ENCODE measurements at places on chromosomes 4 and X.

GRCh38 chrX:102835504-102836146, 101.4 kb upstream of the RAB40AL start:
- no peak for DNase-seq

GRCh38 chr4:99414401-99414800, 20.7 kb downstream of the ADH7 start:
- no peak for DNase-seq

GRCh38 chrX:151711154-151711553, 4.7 kb upstream of the FATE1 start:
- no peak for DNase-seq

GRCh38 chr4:184287697-184288255, 70.1 kb upstream of the ENPP6 start:
- DNase-seq: no peak

DNA sequence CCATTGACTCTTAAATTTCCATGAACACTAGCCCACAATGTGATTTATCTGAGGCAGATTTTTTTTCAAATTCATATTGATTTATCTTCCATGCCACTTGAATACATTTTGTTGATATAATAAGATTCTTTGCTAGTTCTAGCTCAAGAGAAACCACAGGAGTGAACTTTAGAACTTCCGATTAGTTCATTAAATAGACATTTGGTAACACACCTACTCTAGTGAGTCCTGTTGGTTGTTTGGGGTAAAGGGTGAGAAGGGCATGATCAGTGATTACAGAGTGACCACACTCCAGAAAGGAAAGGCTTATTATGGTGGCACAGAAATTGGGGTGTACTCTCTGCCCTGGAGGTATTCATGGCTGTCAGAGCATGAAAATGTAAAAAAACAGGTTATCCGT, 120.4 kb downstream of the CDKL5 start:
- DNase-seq: no peak

GRCh38 chrX:93242897-93243296, 430.5 kb downstream of the NAP1L3 start:
- no peak for DNase-seq

DNA sequence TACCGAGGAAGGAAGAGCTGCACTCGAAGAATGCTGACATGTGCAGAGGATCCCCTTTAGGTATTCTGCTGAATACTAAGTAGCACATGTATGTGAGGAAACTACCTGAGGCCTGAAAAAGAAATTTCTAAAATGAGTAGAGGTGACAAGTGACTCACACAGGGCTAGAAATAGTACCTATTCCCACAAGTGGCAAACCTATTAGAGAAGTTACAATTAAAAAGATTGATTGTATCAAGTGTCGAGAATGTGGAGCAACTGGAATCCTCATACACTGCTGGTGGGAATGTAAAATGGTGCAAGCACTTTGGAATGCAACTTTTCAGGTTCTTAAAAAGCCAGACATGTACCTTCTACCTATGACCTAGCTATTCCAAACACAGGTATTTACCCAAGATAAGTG, 47.4 kb downstream of the CCSER1 start:
- no peak for DNase-seq

- DNase-seq: no peak
Measured at GRCh38 chr4:118881512-118882146, 7.0 kb upstream of the SYNPO2 start.

DNA sequence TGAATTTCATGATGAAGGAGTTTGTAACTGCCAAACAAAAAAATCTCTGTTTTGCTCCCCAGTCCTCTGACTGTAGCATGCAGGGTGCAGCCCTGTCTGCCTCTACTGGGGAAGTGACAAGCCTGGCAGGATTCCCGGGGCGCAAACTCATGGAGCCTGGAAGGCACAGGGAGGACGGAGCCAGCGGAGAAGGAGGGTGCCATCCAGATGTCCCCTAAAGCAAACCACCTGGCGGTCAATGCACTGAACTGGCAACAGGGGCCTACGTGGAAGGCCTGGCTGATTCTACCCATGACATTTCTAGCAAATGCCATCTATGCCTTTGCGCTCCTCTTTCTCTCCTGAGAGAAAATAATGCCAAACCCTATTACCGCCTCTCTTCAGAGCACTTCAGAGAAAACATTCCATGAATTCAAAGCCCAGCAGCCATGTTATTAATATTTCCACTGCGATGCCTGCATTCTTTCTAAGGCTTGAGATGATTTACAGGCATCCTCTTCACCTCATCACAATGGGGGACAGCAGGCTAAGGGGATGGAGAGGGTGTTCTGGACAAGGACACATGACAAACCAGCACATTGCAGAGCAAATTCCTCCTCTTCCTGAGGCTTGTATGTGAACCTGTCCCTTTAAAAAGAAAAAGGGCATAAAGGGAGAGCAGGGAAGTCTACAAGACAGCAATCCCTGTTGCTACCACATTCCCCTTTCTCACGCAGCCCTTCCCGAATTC, 329.3 kb upstream of the NOCT start:
- DNase-seq: no peak

- no peak for DNase-seq
Measured at GRCh38 chr4:3464911-3465697, 2.0 kb downstream of the DOK7 start.

GRCh38 chrX:47683184-47683828, 24.3 kb upstream of the UXT start:
- DNase-seq: no peak

DNA sequence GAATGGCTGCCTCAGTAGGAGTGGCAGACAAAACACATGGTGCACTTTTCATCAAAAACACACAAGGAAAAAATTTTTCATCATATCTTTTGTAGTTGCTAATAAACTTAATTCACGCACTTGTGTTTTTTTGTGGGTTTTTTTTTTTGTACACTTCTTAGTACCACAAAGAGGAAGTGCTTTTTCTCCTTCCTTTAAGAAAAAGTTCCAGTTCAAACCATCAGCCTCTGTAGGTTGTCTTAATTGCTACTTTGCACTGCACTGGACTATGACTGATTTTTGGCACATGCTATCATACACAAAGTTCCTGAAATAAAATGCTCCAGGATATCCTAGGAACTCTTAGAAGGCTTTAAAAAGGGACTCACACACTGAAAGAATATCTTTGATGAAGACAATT, at the start of gene PHEX:
TSS of gene PHEX (plus strand) at position 242 of the 400 bp plus-strand sequence. CDS start 681 bp downstream, outside the sequence.
- no peak for DNase-seq

- no peak for DNase-seq
Measured at GRCh38 chrX:33014949-33015348, 196.4 kb downstream of the DMD start.

DNA sequence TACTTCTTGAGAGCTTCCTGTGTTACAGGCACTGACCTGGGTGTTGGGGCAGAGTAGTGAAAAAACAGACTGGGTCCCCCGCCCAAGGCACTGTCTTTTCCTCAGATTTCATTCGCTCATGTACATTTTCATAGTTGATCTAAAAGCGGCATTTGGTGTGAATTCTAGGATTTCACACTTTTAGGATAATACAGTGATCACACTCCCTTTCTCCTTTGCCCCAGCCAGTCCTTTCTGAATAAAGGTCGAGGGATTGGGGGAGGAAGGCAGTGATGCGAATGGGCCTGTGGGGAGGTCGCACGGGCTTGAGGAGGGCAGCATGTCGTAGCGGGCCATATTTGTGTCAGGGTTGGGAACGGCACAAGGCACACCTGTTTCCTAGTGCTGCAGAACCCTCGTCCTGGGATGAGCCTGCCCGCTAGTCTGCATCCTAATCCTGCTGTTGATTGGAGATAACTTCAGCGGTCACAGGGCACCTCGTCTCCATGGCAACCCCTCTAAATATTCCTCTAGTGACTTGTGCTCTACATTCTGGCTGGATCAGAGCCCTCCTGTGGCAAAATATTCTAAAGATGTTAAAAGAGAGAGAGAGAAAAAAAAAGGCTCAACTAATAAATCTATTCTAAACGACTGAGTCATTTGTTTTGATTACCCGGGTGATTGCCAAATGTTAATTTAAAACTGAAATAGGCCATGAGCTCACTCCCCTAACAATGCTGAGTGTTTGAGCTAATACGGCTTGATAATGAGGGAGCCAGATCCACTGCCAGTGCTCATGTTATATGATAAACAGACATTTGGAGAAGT, 21.8 kb downstream of the FHL1 start:
- DNase-seq: peak; percentile 81

DNA sequence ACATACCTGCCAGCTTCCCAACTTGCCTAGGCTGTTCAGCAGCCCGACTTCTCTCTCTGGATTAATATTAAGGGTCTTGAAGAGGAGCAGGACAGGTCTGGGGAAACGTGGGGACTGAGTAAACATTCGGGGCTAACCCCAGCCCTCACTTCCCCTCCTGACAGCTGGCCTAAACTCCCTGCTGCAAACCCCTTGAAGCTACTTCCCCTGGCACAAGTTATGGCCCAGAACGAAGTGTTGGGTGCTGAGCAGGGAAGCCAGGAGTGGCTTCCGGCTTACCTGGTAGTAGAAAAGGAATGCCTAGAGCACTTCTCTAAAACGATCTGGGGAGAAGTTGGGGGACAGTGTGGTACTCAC, 200.0 kb downstream of the BCOR start:
- no peak for DNase-seq

- no peak for DNase-seq
Measured at GRCh38 chr4:174122705-174123104, 160.8 kb downstream of the FBXO8 start.

DNA sequence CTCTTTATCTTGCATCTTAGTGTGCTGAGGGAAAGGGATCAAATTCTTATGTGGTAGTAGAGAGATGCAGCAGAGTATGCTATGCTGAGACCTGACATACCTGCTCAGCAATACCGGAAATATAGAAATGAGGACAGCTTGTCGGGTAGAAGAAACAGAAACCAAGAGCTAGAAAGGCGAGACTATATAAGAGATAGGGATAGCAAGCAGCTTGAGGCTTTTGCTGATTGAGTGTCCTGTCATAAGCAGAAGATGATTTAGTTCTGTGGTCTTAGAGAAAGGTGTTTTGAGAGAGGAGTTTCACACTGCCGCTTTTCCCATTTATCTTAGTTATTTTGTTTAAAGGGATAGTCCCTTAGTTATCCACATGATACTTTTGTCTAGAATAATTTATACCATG, 31.7 kb downstream of the USP9X start:
- DNase-seq: no peak

DNA sequence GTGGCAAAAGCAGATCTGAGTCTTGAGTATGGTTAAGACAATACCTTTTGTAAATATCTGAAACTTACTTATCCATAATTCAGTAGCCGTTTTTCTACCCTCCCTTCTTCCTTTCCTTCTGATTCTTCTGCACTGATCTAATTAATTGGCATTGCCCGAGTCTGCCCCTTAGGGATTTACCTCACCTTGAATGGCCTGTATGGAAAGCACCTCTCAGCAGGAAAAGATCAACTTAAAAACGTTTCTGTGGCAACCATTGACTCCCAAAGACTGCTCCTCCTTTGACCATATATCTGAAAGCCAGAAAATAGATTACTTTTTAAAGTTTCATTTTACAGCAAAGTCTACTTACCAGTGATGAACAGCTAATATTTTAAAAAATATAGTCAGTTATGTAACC, 496.5 kb upstream of the LCORL start:
- no peak for DNase-seq

DNA sequence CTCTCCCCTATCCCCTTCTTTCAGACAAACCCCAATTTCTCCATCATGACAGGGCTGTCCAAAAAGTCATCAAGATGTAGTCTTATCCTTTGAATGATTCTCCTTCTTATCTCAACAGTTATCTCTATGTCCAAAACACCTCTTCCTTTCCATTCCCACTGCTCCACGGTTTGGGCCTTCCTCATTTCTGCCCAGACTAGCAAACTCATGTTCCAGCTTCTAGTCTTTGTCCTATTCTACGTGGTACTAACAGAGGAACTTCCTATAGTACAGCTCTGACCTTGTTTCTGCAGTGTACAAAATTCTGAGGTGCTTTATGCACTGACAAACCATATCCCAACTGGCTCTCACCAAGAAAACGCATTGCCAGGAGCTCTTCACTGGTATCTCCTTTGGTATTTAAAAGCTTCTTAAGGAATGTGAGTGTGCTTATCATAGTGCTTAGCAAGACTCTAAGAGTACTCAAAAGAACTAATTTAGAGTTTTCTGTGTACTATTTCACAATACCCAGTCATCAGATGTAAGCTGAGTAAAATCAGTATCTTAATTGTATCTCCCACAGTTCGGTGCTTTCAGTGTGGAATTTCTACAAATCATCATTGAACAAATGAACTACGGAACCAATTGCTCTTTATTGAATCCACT, 65.5 kb downstream of the MAML3 start:
- no peak for DNase-seq

- DNase-seq: no peak
Measured at GRCh38 chr4:31016322-31017061, 296.3 kb downstream of the PCDH7 start.

DNA sequence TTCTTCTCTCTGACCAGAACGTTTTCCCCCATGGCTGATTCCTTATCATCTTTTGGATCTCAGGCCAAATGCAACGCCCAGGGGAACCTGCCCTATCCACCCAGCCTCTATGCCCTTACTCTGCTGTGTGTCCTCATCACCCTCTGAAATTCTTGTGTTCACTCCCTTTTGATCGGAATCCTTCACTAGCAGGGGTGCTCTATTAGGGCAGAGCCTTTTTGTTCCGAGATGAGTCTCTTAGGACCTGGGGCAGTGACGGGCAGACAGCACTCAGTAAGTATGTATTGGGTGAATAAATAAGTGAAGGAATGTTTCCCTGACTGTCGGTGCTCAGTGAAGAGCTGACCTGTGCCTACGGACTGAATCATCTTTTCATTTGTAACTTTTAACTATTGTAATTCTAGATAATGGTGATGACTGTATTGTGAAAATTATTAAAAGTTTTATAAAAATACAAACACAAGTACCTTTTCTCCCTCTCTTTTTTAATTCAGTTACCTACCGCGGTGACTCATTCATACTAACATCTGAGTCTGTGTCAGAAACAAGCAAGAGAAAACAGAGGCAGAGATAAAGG, 4.8 kb upstream of the TENM3 start:
- DNase-seq: no peak

GRCh38 chr4:162959046-162959445, 207.6 kb downstream of the NAF1 start:
- no peak for DNase-seq

DNA sequence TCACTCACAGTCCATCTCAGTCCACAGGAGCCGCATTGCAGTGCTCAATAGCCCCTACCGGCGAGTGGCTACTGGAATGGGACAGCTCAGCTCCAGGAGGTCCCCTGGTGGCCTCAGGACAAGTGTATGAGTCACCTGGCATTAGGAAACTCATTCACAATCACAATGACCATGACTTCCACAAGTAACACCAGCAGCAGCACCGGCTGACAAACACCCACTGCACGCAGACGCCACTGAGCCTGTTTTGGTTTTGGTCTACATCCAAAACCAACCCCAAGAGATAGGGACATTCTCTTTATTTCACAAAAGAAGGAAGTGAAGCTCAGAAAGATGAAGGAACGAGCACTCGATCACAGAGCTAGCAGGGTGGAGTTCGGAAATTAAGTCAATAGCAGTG, 8.1 kb downstream of the JAKMIP1 start:
- no peak for DNase-seq

DNA sequence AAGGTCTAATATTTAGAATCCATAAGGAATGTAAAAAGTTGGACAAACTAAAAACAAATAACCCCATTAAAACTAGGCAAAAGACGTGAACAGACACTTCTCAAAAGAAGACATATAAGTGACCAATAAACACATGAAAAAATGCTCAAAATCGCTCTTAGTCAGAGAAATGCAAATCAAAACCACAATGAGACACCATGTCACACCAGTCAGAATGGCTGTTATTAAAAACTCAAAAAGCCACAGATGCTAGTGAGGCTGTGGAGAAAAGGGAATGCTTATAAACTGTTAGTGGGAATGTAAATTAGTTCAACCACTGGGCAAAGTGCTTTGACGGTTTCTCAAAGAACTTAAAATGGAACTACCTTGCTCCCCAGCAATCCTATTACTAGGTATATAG, 674.3 kb upstream of the MAGEB2 start:
- DNase-seq: no peak

- no peak for DNase-seq
Measured at GRCh38 chr4:162164906-162165510, 1.2 kb upstream of the FSTL5 start.

Data from NCI-H774 (cell line).